ENCODE measurements at places on chromosomes 7 and 10.

- no peak for DNase-seq
These were observed 349.7 kb downstream of the KIF20B start for GRCh38 chr10:90051053-90051452.

GRCh38 chr10:103781329-103782061 lies 73.9 kb downstream of the SH3PXD2A start:
- no peak for DNase-seq

DNA sequence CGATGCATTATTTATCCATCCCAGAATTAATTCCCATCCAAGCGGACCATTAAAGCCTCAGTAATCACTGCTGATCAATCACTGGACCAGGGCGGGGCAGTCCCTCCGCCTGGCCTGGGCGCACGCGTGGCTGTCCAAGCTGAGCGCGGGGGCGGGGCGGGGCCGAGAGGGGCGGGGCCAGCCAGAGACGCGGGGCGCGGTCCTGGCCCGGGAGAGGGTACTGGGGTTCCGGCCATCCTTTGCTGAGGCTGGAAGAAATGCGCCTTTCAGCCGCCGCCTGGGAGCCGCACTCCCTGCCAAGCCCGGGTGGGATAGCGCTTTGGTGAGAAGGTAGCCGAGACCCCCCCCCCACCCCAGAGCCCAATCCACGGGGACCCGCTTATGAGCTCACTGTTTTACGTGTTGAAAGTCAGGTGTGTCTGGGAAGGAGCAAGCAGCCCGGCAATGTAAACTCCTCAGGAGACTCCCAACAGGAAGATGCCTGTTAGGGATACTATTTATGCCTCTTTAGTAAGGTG lies at the start of gene ARHGAP22:
TSS of gene ARHGAP22 (minus strand) at position 83 of the 518 bp plus-strand sequence. CDS start 277 bp downstream, outside the sequence.
- DNase-seq: no peak

- peak; percentile 55 for DNase-seq
These were observed 27.1 kb downstream of the TNRC18 start for GRCh38 chr7:5396542-5396941.

GRCh38 chr10:77857272-77857671 lies 69.3 kb downstream of the DLG5 start:
- no peak for DNase-seq

DNA sequence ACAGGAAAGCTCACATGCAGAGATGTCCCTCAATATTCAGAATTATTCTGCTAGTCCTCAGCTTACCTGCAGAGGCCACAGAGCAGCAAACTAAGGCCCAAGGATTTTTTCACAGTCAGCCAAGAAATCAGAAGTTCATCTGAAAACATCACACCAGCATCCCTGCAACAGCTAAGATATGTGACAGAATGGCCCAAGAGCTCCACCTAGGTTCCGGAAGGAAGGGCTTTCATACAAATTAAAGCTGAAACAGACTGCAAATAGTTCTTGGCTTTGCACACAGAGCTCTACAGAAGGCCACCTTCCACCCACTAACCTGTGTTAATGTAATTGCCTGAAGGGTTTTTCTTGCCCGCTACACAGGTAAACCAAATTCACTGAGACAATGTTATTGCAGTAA lies 438.8 kb upstream of the C7orf33 start:
- DNase-seq: no peak

Data from hematopoietic multipotent progenitor cell treated with erythropoietin and hydrocortisone succinate and interleukin-3 and kit ligand, for 15 days (in vitro differentiated cells).